SK-MEL-5 (cell line): ENCODE measurements at places on chromosomes 5 and 9. TPM values are rescaled to one million over a fixed set of nuclear protein-coding genes. Genes with fewer than 3 reads are reported as not detected.

The GLDC gene
- 1.5 and 2.3 TPM in 2 replicates for total RNA-seq

The SV2C gene
- not detected in 2 replicates for total RNA-seq

The OTULINL gene
- 0.32 and 0.69 TPM in 2 replicates for total RNA-seq

The ANKHD1 gene
- total RNA-seq = 57.7 and 59.4 TPM in 2 replicates

The PLK2 gene
- total RNA-seq = 125 and 156 TPM in 2 replicates

The HMCN2 gene
- 0.03 TPM in 1 of 2 replicates, not detected in the other for total RNA-seq

The C1QTNF2 gene
- total RNA-seq = 0.21 TPM in 1 of 2 replicates, not detected in the other

The PFN3 gene
- not detected in 2 replicates for total RNA-seq

The PCDHGC4 gene
- 0.11 TPM in 1 of 2 replicates, not detected in the other for total RNA-seq

The JAKMIP2 gene
- total RNA-seq = 0.03 and 0.05 TPM in 2 replicates

The F2RL2 gene
- total RNA-seq = 0.05 TPM in 1 of 2 replicates, not detected in the other

DNA sequence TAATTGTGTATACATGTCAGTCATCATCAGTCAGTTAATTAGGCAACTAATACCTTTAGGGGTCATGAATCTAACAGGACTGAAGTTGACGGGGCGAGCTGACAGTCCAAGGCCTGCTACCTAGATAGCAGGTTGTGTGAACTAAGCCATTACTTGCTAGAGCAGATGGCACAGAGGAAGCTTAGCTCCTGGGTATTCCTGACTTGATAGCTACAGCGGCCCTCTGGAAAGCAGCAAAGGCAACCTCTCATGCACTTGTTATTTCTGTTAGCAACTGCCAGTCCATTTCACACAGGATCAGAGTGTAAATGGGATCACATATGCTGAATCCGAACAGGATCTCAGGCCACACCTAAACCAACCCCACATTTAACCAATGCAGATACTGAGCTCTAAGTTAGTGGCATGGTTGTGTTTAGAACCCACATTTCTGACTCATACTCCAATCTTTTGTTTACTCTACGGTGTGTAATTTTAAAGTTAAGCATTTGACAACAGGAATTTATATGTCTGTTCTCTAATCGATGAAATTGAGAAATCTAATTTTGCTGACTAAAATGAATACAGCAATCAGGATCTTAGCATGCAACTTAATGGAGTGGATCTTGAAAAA, 521.3 kb upstream of the ZNF608 start:
- DNase-seq = no peak

- DNase-seq = no peak
Measured at GRCh38 chr9:132919614-132920268, 24.7 kb downstream of the TSC1 start.

DNA sequence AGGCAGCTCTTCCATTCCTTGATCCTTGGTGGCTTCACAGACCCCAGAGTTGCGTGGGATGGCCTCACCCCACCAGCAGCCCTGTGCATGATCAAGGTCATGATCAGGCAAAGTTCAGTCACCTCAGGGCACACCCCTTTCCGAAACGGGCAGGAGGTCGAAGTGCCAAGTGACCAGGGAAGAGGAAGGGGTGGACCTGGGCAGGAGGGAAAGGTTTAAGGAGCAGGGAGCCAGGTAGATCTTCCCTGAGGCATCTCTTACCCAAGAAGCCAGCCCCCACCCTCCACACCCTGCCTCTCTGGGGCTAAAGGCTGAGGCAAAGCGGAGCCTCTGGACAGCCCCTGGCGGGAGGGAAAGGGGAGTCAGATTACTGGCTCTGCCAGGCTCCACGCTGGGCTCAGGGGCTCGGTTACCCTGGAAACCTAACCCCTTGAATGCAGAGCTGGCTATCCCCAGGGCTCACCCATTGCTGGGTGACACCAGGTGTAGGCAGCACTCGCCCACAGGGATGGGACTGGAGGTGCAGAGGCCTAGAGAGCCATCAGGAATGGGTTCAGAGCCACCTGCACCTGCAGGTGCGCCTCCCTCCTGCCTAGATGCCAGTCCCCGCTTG, 3.6 kb downstream of the MGAT4B start:
- DNase-seq = no peak

- DNase-seq = no peak
Measured at GRCh38 chr9:121105531-121105930, 30.8 kb downstream of the CNTRL start.

- no peak for DNase-seq
Measured at GRCh38 chr5:77876862-77877502, 100.8 kb upstream of the TBCA start.

DNA sequence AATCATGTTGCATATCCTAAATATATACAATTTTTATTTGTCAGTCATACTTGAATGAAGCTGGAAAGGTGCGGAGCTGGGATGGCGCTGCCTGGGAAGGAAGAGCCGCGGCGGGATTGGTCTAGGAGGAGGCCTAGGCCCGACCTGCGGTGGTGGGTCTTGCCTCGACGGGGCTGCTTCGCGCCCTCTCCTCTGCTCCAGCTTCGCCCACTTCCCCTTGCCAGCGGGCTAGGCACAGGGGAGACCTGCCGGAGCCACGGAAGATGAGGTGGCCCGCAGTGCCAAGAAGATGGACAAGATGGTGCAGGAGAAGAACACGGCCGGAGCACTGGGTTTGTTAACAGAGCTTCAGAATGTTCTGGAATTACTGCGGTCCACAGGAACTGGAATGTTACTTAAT, 28.5 kb upstream of the CTSV start:
- no peak for DNase-seq

GRCh38 chr9:114212826-114213225, 57.5 kb downstream of the COL27A1 start:
- no peak for DNase-seq

DNA sequence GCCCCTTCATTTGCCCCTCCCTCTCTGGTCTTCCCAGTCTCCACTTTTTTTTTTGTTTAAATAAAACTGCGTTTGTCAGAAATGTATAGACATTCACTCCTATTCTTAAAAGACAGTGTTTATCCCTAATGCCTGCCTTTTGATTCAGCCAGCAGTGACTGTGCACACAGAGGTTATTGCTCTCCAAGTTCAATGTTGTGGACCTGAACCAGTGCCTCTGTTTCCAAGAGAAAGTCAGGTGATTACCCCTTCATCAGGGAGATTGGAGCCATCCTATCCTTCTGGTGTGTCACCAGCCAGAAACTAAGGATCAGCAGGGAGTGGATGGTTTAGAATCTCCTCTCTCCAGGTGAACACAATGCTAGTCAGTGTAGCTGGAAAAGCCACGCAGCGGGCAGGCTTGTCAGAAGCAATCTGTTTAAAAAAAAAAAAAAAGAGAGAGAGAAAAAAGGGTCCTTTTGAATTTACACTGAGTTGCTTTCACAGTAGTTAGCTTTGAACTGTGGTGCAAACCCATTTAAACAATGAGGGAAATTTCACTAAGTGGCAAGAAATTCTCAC, 167.5 kb upstream of the DMRT1 start:
- peak; percentile 66 for DNase-seq

DNA sequence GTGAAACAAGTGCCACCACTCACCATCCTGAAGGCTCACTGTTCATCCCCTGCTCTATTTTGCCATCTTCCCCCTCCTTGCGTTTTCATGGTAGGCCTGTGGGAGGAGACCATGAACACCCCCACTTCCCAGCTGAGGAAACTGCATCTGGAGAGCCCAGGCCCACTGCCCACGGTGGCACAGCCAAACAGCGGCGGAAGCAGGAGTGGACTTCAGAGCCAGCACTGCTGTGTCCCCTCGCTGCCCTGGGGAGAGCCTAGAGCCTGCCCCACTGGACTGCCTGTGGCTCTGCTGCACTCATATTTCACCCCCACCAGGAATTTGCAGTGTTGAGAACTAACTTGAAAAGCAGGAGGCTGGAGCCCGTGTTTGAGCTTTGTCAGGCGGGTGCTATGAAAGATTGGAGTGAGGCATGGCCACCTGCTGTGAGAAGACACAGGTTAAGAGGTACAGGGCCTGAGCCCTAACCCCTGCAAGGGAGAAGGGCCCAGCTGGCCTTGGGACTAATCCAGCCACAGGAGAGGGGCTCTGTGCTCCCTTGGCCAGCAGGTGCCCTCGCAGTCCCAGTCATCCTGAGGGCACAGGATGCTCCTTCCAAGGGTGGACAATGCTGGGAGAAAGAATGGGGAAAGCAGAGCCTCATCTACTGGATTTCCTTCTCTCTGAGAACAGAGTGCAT, 79.0 kb downstream of the MACROH2A1 start:
- DNase-seq = no peak

DNA sequence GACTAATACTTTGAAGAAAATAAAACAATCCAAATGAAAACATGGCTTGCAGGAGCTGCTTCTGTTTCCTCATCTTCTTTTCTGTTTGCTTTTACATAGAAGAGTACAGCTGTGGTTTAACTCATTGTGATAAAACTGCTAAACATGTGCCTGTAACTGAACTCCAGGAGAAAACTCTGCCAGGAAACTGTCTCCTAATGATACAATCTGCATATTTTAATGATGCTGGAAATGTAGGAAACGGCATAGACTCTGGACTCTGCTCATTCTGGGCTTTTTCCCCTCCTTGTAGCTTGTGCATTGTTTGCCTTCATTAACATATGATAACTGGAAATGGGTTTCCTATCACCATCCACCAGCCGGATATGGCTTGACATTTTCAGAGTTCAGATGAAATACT, 813.3 kb upstream of the WWC1 start:
- no peak for DNase-seq

- DNase-seq = no peak
Measured at GRCh38 chr5:176183321-176184074, 54.7 kb upstream of the SIMC1 start.

- no peak for DNase-seq
Measured at GRCh38 chr5:96967400-96967799, 31.5 kb downstream of the LNPEP start.

DNA sequence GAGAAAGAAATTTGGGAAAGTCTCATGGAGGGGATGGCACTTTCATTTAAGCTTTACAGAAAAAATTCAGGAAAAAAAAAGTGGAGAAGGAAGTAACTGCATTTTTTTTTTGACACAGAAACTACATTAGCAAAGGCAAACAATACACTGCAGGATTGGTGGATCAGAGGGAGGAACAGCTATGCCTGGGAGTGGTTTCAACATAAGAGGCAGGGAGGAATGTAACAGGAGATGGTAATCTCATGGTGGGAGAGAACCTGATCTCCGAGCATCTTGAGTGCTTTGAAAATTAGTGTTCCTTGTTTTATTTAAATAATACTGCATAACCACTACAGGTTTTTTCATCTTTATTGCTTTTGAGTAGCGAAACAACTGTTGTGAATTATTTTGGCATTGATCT, 249.4 kb downstream of the FAM170A start:
- no peak for DNase-seq

- DNase-seq = no peak
Measured at GRCh38 chr5:83540105-83540504, 68.6 kb downstream of the VCAN start.

DNA sequence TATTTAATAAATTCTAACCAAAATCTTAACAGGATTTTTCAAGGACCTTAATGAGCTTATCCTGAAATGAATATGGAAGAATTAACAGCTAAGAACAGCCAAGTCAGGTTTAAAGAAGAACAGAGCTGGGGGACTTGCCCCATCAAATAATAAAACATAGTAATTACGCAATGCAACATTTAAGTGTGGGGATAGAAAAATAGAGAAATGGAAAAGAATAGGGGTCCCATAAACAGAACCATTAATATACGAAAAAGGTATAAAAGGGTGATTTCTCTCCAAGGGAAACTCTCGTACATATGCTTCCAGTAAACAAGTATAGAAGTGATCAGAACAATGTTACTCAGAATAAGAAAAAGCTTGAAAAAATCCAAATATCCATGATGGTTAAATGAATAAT, 300.2 kb downstream of the GLIS3 start:
- no peak for DNase-seq

- DNase-seq = no peak
Measured at GRCh38 chr5:171429543-171429910, 10.1 kb downstream of the FGF18 start.

GRCh38 chr9:127751269-127752054, 16.4 kb upstream of the TOR2A start:
- DNase-seq = no peak

- DNase-seq = no peak
Measured at GRCh38 chr5:55933377-55934114, 61.2 kb downstream of the IL6ST start.

DNA sequence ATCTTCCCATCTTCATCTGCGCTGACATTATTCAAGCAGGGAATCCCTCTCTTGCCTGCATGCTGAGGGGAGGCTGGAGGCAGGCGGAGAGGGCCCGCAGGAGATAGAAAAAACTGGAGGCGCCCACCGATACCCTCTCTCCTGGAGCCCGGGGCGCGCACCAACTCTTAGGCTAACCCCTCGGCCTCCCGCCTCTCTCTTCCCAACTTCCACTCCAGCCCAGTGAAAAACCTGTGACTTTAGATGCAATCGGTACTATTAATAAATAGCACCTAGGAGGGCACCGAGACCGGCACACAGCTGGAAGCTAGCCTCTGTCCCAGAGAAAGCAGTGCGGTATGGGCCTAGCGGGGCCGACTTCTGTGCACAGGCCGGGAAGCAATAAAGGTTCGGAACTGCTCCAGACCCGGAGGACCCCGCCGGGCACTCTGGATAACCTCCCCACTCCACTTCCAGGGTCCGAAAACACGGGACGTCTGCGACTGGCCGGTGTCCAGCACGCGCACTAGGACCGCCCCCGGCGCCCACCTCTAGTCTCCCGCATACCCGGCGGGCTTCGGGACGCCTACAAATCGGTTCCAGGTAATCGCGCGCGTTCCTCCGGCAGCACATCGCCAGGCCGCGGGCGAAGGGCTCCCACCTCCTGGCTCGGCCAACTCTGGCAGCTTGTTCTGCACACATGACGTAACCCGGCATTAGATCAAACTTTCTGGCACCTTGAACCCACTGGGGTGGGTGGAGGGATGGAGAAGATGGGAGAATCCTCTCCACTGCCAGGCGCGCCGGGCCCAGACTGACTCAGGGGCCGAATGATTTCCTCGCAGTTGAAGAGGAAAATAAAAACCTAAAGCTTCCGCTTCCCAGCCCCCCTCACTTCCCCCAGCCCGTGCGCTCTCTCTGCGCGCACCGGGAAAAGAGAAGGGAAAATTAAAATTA, 1.4 kb downstream of the EFNA5 start:
- DNase-seq = no peak

DNA sequence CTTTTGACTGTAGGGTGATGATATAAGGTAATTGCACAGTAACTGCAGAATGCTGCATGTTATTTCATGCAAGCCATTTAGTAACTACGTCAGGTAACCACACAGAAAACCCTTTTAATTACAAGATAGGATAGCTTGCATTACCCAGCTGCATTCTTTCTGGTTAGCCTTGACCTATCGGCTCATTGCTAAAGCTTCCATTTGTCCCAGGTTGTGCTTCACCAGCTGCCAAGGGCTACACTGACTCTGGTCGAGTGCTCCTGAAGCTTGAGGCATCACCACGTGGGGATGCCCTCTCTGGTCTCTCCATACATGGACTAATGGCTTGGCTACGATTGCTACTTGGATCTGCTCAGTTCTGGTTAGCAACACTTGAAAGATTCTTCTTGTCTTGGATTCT, 81.1 kb upstream of the SLC12A2 start:
- DNase-seq = no peak

DNA sequence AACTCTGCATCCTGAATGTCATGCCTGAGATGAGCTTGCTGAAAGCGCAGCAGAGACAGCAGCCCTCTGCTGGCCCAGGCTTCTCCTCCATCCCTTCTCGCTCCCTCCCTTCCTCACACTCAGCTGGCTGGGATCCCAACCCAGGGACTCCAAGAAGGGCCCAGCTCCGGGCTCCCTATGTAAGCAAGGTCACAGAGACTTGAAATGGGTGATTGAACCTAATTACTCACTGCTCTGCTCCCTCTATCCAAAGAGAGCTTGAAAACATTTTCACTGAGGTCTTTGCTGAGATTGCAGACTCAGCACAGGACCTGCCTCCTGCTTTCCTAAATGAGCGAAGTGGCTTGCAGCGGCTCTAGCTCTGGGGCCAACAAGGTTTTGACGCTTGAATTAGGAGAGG, 42.8 kb downstream of the RAPGEF1 start:
- no peak for DNase-seq
